GM12865 (cell line): ENCODE measurements at places on chromosomes 2 and 18.

GRCh38 chr2:18889565-18890332, 300.4 kb upstream of the NT5C1B start:
- no peak for DNase-seq

DNA sequence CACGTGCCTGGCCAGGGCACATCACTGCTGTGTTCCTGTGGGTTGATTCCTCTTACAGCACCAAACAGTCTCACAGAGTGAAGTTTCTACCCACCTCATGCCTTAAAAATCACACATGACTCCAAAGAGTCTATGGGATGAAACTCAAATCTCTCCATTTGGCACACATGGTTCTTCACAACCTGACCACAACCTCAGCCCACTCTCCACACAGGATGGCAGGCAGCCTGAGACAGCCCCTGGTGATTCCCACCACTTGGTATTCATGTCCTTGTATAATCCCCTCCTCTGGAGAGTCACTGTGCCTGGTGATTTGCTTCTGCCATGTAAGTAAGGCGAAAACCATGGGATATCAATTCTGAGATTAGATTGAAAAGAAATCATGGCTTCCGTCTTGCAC, 46.2 kb downstream of the LBH start:
- DNase-seq: no peak

DNA sequence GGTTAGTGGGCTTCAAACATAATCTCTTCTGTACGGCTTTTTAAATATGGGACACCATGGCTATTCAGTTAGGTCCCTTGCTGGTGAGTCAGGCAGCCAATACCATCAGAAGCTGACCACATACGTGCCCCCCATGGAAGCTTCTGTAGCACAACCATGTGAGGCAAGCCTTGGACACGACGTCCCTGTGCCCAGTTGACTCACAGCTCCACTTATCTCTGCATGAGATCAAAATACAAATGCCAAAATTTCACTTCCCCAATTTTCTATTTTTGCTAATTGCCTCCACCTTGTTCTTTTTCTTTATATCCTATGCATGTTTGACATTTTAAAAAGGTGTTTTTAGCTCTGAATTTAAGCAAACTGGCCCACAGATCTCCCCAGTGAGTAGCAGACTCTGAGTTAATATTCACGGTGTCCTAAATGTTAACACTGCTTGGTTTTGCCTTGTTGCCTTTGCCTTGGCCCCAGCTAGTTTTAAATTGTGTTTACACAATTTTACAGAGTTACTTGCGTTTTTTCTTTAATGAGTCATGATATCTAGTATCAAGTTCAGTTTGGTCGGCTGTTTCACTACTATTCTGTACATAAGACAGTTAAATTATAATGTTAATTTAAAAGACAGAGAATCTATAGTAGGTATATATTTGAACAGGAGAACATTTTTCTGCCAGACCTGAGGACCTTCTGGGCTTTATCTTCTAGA, 77.5 kb downstream of the CDCA7 start:
- no peak for DNase-seq

- no peak for DNase-seq
Measured at GRCh38 chr18:79774111-79774510, 23.6 kb upstream of the KCNG2 start.

DNA sequence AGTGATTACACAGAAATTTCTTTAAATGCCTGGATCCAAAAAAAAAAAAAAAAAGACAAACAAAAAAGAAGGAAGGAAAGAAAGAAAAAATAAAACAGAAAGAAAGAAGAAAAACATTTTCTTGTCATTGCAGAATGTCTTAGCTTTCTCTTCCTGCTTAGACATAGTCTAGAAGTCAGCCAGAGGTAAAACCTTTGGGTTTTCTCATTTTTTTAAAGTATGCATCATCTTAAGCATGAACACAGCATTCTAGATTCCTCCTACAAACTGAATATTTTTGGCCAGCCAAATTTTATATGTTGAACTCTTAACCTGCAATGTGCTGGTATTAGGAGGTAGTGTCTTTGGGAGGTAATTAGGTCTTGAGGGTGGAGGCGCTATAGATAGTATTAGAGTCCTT, 243.9 kb downstream of the TRIB2 start:
- DNase-seq: no peak

DNA sequence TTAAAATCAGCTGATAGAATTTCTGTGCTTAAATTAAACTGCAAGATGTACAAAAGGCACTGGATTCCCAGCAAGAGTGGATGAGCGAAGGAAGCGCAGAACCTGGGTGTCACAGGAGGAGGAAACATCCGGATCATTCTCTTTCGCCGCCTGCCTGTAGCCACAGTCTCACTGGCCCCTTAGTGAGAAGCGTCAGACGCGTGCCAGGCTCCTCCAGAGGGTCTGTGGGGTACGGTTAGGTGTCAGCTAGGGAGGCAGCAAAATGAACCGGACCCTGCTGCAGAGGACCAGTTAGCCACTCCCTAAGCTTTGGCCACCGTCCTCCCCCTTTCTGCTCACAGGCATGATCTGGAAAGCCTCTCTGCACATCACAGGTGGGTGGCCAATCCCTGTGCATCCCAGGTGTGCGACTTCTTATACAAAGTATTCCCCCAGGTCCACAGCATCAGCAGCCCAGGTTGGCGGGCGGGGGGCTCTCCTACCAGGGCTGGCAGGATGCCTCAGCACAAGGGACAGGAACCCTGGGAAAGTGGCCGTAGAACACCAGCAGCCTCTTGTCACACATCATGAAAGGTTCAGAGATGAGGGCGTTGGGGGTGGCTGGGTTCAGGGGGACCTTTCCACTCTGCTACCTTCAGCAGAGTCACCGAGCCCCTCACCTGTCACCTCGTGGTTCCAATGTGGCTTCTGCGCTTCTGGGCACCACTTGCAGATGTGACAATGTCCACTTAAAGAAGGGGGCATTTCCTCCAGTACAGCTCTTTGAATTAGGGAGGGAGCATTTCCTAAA, 61.1 kb upstream of the SLC66A3 start:
- no peak for DNase-seq
